ENCODE measurements at places on chromosomes 3 and 15.

GRCh38 chr3:160707187-160707794, 30.3 kb downstream of the ARL14 start:
- DNase-seq: no peak

DNA sequence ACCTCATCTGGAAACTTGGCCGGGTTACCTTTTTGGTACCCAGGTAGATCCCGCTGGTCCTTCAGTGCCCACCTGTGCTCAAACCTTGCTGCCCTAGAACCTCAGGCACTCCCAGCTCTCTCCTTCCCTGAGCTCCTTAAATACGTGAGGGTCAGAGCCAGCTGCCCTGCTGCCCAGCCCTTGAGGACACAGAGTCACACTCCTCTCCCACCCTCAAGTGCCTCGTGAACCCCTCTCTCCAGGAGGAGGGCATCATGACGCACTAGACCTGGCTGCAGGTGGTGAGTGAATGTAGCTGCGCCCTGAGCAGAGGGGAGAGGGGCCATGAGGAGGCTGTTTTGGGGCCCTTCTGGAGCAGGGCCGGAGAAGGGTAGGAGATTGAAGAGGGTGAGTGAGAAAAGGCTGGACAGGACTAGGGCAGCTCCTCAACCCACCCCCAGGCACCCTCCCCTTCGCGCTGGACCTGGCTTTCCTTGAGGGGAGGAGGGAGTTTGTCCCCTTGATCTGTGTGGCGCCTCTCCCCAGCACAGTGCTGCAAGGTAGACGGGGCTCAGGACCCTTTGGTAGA, 941 bp downstream of the SLC12A8 start:
- no peak for DNase-seq

- DNase-seq: no peak
Measured at GRCh38 chr15:20351448-20351971, 190.1 kb downstream of the GOLGA6L6 start.

GRCh38 chr3:158842976-158843375, 41.1 kb downstream of the MFSD1 start:
- DNase-seq: no peak

DNA sequence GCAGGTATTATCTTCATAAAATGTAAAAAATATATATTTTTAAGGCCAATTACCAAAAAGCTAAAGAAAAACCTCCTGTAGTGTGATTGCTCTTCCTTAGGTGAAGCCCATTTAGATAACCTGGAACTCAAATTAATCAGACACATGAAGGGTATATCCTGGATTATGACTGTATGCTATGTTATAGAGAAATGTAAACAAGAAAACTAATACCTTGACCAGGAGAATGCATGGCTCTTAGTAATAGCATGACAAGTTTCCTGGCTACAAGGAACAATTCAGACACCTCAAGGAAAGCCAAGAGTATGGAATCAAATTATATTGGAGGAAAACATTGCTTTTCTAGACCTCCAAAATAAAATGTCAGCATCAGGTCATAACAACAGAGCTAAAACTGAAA, 14.0 kb upstream of the CFAP161 start:
- no peak for DNase-seq

DNA sequence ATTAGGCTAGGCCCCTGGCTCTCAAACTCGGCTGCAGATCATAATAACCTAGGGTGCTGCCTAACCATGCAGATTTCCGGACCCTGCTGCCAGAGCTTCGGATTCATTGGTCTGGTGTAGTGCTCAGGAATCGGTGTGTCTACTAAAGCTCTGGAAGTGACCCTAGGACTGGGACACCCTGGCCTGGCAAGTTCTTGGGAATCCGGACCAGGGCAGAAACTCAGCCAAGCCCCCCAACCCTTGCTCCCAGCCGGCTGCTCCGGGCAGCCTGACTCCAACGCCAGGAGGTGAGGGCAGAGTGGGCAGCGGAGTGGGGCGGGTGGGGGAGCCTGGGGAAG, 23.0 kb downstream of the IGDCC3 start:
- DNase-seq: no peak

GRCh38 chr3:127448671-127449070, 141.9 kb downstream of the TPRA1 start:
- no peak for DNase-seq

GRCh38 chr3:169244119-169244864, 419.2 kb downstream of the MECOM start:
- no peak for DNase-seq

DNA sequence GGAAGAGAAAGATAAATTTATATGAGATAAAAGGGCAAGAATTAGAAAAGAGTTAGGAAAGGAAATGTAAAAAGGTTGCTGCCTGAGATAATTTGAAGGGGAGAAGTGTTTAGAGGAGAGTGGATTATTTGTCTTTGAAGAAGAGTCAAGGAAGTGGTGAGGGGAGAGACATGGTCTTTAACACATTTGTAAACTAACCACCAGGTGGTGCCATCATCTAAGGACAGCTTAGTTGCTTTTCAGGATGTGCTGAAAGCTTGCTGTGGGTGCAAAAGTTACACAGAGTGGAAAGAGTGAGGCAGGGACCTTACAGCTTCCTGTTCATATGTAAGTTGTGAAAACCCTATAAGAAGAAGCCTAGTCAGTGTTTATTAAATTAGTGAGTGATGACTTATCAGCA, 114.1 kb upstream of the DNAJC19 start:
- no peak for DNase-seq

DNA sequence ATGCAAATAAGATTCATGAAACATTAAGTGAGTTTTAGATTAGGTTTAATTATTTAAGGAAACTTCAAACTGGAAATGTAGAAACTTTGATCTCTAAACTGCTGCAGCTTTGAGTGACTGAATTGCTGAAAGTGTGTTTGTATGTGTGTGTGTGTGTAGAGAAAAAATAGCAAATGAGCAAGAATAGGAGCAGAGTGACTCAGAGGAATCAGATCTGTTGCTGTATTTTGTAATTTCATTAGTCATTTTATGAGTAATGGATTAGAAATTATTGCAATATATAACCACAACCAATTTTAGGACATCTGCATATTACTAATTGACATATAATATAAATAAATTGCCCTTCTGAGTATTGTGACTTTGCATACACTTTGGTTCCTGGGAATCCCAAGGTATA, 52.8 kb upstream of the SLC9A9 start:
- DNase-seq: no peak

DNA sequence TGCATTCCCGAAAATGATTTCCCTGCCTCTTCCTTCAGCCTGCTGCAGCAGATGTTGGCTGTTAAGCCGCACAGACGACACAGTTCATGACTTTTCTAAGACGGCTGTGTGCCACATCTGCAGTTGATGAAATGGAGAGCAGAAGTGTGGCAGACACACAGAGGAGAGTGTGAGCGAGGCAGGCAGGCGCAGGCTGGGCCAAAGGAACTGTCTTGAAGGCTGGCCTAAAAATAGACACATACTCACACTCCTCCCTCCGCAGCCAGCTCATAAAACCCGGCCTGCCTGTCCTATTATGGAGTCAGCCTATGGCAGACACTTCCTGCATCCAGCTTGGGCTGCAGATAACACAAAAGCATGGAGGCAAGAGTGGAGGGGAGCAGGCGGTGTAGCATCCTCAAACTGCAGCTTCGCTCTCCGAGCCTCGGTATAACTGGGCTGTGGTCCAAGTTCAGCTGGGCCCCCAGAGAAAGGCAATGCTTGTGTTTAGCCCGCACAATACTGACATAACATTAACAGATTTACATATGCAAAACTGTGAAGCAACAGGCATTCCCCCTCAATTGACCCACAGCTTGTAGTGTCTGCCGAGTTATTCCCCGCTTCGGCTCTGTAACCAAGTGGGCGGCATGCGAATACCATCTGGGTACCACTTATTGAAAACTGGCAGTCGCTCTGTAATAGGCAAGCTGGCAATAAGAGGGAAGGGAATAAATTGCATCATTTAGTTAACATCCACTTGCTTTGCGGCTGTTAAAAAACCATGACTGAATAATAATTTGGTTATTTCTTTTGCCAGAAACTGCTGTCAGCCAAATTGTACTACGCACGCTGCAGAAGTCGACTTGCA, 40.8 kb downstream of the FOXP1 start:
- DNase-seq: peak; percentile 47

GRCh38 chr15:30023798-30024295, 58.9 kb upstream of the GOLGA8J start:
- no peak for DNase-seq

GRCh38 chr3:60759439-60759838, 491.8 kb downstream of the FHIT start:
- no peak for DNase-seq

- no peak for DNase-seq
Measured at GRCh38 chr3:23038471-23038870, 164.7 kb upstream of the UBE2E2 start.

GRCh38 chr3:47315069-47315647, 32.4 kb downstream of the KLHL18 start:
- no peak for DNase-seq

DNA sequence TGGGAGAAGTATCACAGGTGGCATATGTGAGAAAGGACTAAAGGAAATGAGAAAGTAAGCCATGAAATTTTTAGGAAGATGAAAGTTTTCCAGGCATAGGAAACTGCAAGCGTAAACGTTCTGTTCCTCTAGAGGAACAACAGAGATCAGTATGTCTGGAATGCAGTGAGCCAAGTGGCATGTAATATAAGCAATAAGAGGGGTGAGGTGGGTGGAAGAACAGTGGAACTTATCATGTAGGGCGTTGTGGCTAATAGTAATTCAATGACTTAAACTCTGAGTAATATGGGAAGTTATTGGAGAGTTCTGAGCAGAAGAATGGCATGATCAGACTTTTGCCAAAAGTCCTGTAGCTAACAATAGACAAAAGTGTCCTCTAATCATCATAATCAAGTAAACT, 902.9 kb downstream of the EPHA3 start:
- no peak for DNase-seq

DNA sequence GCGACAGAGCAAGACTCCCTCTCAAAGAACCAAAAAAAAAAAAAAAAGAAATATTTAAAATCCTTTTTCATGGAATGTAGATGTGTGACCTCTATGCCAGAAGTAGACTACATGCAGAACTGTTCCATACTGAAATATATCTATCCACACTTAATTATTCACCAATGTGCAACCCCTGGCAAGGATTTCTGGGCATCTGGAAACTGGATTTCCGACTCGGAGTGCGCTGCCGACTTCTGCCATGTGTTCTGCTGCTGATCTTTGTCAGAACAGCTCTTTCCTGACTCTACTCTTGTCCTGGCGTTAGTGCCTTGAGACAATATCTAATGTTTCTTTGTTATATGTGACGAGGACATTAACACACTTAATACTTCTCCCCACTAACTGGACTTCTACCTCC, 11.7 kb downstream of the LIPH start:
- DNase-seq: no peak

- DNase-seq: no peak
Measured at GRCh38 chr15:99101501-99101900, 3.4 kb upstream of the SYNM start.

GRCh38 chr3:126490619-126491018, 14.9 kb upstream of the ZXDC start:
- no peak for DNase-seq

- no peak for DNase-seq
Measured at GRCh38 chr3:149879872-149880271, 66.9 kb downstream of the RNF13 start.
